ENCODE measurements at places on chromosomes 16 and 17.
A peak's percentile ranks its signal among the peaks of the same experiment; 100 is the strongest.

DNA sequence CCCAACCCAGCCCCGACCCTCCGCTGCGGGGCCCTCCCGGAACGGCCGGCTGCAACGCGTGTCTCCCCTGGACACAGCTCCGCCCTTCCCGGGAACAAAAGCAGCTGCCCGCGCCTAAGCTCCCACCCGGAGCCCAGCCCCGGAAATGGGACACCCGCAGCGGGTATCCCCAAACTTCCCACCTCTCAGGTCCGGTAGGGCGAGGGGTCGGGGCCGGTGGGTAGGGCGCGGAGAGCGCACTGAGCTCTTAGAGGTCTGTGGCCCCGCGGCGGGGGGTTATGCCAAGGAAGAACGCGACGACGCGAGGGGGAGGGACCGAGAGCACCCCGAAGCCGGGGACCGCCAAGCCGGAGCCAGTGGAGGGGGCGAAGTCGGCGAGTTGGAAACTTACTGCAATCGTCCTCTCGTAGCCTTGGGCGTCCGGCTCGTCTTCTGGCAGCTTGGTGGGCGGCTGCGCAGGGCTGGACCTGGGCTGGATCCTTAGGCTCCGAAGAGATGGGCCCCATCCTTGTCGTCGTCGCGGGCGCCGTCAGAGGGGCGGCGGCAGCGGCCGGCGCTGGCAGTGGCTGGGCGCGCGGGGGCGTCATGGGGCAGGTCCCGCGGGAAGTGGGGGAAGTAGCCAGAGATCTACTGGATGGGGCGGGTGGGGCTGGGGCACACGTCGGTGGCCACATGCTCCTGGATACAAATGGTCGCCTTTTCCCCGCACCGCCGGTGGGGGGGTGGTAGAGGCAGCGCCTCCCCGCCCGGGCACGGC lies 6.9 kb downstream of the USP6 start:
- DNase-seq: peak; percentile 59

DNA sequence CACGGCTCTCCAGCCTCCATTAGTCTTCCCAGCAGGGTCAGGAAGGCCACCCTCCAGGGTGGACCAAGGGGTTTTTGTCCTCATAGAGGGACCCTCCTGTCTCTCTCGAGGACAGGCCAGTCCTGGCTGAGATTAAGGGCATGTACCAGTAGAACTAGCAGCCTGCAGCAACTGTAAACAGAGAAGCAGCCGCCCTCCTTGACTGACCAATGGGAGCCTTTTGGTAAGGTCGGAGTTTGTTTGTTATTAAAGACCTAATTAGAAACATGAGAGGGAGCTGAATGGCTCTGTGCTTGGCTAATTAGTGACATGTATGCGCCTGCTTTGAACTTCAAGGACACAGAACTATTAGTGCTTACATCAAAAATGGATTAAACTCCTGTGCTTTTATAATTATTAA lies 80.0 kb downstream of the CCDC182 start:
- DNase-seq: no peak

DNA sequence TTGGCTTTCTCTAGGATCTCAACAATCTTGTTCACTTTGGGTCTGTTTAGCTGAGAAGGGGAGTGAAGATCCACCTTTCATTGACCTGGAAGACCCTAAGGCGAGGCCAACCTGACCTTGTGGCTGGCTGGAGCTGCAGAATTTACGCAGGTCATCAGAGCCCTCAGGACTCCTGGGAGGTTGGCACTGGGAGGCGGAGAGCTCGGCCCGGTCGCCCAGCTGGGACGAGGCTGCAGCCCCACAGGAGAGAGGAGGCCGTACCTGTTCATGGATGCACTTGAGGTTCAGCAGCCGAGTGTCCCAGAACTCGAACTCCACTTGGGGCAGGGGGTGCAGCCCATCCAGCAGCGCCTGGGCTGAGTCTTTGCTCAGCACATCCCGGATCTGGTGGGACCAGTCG lies 5.9 kb downstream of the DNAH17 start:
- no peak for DNase-seq

DNA sequence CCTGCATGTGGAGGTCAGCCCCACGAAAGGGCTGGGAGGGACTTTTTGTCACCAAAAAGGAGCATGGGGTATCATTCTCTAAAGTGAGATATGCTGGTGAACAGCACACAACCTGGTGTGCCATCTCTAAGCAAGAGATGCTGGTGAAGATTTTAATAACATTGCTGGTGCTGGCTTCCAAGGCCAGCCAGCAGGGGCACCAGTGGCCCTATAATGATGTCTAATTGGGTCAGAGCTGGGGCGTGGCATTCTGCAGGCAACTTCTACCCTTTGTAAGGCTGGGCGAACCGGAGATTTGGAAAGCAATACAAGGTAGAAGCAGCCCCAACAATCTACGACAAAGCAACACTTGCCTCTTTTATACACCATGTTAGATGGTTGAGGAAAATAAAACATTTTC lies 16.8 kb downstream of the SDR42E1 start:
- no peak for DNase-seq

GRCh38 chr17:48678141-48678971 lies 44.0 kb downstream of the PRAC1 start:
- peak; percentile 39 for DNase-seq

GRCh38 chr17:63331301-63332061 lies 114.6 kb downstream of the CYB561 start:
- DNase-seq: no peak

DNA sequence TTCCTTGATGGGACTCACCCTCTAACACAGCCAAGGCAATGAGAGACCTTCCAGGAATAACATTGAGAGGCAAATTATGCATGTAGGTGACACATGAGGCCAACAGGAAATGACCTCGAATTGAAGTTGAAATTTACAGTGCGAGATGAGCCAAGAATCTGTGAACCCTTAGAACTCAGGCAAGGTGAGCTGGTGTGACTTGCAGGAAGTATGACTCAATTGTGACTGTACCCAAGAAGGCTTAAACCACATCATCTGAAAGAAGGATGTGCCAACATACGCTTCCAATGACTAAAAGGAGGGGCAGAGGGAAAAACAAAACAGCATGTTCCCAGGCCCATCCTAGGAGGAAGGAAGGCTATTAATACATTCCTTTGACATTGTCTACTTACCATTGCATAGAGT lies 44.8 kb downstream of the PITPNC1 start:
- peak; percentile 19 for DNase-seq

DNA sequence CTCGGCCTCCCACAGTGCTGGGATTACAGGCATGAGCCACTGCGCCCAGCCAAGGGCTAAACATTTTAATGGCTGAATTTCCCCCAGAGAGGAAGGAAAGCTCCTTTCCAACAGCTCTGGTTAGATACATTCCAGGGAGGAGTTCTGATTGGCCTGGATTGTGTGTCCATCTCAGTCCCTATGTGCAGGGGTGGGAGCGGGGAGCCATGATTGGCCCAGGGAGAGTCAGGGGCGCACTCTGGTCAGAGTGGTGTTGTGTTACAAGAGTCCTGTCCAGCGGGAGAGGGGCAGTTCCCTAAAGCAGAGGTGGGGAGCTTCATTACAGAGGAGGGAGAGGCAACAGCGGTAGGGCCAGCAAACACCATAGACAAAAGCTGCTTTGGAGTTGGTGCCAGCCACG lies 75.0 kb downstream of the RAP1GAP2 start:
- DNase-seq: no peak

GRCh38 chr16:84750575-84750974 lies 50.8 kb downstream of the USP10 start:
- no peak for DNase-seq

DNA sequence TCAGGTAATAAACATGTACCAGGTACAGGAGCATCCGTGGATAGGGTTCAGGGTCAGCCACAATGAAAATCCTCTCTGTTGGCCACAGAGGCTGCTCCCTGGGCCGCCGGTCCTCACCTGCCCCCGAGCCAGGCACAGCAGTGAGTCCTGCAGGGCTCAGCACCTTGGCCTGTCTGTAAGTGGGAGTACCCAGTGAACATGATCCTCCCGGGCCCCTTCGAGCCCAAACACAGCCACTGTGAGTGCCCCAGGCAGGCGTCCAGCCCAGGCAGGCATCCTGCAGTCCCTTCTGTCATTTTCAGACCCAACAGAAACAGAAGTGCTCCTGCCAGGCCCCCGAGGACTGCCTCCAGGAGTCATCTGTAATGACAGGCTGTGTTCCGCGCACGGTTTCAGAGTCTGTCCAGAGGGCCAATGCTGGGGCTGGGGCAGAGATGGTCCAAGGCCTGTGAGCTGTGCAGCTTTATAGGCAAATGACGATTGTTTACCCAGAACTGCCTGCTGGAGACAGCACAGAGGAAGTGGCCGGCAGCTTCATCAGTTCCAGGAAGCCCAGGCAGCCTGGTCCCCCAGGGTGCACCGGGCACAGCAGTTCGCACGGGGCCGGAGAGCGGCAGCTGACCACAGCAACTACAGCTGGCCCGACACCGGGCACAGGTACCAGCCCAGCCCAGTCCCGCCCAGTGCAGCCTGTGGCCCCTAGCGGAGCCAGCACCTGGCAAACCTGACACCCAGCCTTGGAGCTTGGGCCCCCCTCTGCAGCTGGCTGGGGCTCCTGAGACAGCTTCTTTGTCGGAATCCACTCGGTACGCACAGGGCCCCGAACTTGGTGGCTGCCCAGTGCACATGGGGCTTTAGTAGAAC lies 13.2 kb downstream of the SLC7A5 start:
- DNase-seq: peak; percentile 48

All from large intestine (tissue), 12 donors.